ENCODE measurements at places on chromosomes 3 and 15.

DNA sequence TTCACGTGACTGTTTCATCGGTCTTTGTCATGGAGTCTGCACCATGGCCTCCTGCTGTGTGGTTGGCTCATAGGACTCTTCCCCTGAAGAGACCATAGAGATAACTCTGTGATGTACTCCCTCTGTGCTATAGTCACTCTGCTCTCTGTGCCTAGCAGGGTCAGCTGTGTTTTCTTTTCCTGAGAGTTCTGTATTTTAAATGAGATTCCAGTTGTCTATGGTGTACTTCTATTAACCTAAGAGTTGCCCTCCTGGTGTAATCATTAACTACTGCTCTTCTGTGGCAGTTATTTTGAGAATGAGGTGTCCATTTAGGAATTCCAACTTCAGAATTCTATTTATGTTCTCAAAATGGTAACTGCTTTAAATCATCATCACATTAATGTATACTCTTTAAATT, 114.5 kb upstream of the ARPP21 start:
- no peak for DNase-seq

DNA sequence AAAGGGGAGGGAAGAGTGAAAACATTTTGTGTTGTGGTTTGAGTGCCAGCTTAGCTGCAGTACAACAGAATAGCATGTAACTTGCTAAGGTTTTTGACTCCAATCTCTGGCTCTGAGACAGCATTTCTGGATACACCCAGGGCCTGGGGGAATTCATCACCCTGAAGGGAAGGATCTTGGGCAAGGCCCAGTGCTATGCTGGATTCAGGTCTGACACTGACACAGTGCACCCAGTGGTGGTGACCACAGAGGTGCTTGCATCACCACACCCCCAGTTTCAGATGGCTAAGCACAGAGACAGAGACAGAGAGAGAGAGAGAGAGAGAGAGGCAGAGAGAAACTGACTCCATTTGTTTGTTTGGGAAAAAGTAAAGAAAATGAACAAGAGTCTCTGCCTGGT, 74.1 kb upstream of the KBTBD8 start:
- no peak for DNase-seq

- no peak for DNase-seq
Observed at GRCh38 chr3:152760024-152760563, 74.8 kb upstream of the P2RY1 start.

DNA sequence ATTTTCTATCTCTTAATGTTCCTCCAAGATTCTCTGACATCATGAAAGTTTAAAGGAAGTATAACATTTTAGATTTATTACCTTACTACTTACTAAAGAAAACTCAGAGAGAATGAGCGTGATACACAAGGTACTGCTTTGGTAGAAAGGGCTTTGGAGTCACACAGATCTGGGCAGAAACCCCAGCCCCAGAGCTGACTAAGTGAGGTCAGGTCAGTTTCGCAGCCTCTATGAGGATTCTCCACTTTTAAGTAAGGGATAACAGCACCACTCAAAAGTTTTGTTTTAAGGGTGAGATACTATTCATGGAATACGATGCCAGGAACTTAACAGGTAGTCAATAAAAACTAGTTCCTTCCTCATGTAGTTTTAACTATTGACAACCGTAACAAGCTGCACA, 76.1 kb downstream of the CLDN11 start:
- no peak for DNase-seq

DNA sequence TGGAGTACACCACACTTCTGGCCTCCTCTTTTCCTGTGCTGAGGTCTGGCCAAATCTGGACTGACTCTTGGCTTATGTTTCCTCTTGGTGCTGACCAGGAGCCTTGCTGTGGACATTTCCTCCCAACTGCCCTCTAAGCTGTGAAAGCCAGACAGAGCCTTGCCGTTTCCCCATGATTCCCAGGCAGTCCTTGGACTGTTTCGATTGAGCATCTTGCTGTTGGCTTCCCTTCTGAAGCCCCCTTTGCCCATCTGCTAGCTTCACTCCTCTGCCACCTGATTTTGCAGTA, 110.5 kb downstream of the EPHB1 start:
- no peak for DNase-seq

- no peak for DNase-seq
Observed at GRCh38 chr3:148197061-148197460, 500.6 kb upstream of the AGTR1 start.

GRCh38 chr15:81358248-81358647, 15.8 kb downstream of the TMC3 start:
- no peak for DNase-seq

- DNase-seq: no peak
Observed at GRCh38 chr3:194387276-194387675, 11.8 kb downstream of the GP5 start.

DNA sequence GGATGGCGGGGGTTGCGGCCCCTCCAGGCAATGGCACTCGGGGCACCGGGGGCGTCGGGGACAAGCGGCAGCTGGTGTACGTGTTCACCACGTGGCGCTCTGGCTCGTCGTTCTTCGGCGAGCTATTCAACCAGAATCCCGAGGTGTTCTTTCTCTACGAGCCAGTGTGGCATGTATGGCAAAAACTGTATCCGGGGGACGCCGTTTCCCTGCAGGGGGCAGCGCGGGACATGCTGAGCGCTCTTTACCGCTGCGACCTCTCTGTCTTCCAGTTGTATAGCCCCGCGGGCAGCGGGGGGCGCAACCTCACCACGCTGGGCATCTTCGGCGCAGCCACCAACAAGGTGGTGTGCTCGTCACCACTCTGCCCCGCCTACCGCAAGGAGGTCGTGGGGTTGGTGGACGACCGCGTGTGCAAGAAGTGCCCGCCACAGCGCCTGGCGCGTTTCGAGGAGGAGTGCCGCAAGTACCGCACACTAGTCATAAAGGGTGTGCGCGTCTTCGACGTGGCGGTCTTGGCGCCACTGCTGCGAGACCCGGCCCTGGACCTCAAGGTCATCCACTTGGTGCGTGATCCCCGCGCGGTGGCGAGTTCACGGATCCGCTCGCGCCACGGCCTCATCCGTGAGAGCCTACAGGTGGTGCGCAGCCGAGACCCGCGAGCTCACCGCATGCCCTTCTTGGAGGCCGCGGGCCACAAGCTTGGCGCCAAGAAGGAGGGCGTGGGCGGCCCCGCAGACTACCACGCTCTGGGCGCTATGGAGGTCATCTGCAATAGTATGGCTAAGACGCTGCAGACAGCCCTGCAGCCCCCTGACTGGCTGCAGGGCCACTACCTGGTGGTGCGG, 1.9 kb downstream of the CHST2 start:
- DNase-seq: peak; percentile 60

DNA sequence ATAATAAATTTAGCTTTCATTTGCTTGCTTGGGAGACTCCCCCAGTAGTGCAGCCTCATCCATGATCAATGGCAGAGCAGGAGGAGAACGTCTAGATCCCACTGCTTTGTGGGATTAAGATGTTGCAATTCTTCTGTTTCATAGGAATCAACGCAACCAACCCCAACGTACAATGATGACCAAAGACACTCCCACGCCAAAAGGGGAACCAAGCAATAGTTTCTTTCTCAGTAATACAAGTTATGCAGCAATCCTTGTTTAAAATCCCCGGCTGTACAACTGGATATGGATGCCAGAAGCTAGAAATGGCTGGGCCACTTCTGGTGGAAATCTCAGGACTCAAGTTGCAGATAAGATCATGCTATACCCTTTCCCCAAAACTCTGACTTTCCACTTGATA, 411.2 kb downstream of the VPS13C start:
- DNase-seq: no peak

GRCh38 chr3:105062853-105063252, 303.9 kb upstream of the ALCAM start:
- no peak for DNase-seq

DNA sequence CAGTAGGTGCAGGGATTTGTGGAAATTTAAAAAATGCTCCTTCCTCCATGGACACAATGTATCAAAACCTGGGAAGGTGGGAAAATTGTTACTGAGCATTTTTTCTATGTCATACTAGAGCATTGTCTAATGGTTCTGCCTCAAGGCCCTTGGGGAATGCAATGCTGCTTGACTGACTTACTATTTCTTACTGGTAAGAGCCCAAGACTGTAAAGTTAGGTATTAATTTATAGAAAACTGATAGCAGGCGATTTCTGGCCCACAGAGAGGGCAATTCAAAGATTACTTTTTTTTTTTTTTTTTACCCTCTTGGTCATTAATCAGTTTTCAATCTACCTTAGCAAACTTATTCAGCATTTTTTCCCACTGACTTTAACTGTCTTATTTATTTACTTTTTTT, 38.5 kb upstream of the MRPL3 start:
- DNase-seq: no peak

Measured in CD4-positive, alpha-beta T cell (primary cell).